AG08395 (cell line): ENCODE measurements at places on chromosomes 6 and 20.

GRCh38 chr6:84046755-84047154 is 13.2 kb downstream of the MRAP2 start:
- DNase-seq: no peak

- no peak for DNase-seq
Measured at GRCh38 chr6:10963113-10963512, 76.3 kb downstream of the SYCP2L start.

GRCh38 chr6:120290964-120291363 is 941.4 kb upstream of the MAN1A1 start:
- no peak for DNase-seq

GRCh38 chr20:60117065-60117464 is 158.8 kb downstream of the CDH26 start:
- peak; percentile 60 for DNase-seq

- DNase-seq: no peak
Measured at GRCh38 chr6:137166247-137167098, 7.0 kb downstream of the IL22RA2 start.

DNA sequence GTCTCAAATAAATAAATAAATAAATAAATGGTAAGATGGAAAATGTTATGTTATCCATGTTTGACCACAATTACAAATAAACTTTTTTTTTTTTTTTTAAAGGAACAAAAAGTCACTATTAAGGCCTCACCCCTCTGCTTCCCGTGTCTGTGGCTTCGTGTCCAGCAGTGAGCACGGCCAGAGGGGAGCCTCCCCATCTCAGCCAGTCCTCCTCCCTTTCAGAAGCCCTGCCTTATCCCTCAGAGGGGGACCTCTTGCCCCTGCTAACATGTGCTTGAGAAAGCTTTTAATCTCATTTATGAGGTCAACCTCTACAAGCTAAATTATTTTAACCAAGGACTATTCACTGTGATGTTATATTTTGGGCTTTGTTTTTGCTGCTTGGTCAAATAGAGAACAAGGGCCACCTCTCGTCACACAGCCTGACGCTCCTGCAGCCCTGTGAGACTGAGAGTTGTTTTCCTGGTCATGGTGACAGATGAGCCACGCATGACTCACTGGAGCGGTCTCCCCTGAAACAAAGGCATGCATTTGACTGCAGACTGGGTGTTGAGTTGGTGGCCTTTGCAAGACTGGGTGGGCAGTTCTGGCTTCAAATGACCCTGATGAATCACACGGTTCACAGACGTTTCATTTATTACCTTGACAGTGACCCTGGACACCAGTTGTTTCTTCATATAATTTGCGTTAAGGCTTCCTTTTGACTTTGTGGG is 131.8 kb downstream of the TIAM2 start:
- DNase-seq: peak; percentile 85

DNA sequence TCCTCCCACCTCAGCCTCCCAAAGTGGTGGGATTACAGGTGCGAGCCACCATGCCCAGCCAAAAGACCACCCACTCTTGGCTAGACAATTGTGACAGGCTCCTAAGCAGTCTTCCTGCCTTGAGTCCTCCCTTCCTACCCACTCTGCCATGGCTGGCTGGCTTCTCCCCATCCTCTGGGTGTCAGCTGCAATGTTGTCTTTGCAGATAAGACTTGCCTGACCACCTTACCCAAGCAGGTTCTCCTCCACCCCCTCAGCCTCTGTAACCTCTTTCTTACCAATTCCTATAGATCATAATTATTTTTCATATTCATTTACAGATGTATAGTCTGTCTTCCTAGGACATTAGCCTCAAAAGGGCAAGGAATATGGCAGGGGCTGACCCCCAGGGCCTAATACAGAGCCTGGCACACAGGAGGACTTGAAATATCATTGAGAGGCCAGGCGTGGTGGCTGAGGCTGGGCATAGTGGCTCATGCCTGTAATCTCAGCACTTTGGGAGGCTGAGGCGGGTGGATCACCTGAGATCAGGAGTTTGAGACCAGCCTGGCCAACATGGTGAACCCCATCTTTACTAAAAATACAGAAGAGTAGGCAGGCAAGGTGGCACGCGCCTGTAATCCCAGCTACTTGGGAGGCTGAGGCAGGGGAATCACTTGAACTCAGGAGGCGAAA is 28.7 kb upstream of the SPAG4 start:
- no peak for DNase-seq

- DNase-seq: no peak
Measured at GRCh38 chr6:15892369-15892768, 229.5 kb upstream of the DTNBP1 start.

- no peak for DNase-seq
Measured at GRCh38 chr20:48564982-48565539, 262.7 kb downstream of the PREX1 start.

DNA sequence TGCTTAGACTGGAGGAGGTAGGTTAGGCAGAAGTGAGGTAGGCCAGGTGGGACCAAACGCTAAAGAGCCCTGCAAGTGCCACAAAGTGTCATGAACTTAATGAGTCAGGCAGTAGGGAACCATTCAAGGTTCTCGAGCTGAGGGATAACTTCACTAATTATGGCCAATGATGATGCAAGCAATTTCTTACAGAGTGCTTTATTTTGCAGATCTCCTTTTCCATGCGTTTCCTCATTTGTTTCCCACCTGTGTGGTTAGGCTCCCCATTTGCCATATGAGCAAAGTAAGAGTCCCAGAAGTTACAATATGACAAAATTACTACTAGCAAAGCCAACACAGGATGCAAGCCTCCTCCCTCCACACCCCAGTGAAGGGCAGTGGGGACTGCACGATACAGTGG is 36.5 kb upstream of the PSMF1 start:
- DNase-seq: no peak

DNA sequence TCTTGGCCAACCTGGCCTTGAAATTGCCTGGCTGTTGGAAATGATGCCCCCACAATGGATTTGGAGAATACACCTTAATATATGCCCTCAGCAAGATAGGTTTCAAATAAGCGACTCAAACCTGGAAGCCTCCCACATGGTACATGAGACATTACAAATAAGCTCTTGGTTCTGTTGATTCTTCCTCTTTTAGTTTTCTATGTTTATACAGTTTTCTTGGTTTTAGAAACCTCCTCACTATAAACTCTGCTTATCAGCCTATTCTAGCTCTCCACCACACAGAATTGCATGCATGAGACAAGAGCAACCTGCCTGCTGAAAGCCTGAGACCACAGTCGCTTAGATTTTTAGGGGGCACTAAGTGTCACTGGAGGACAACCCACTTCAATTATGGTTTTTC is 108.8 kb upstream of the PREP start:
- DNase-seq: no peak

GRCh38 chr20:8152183-8152582 is 20.1 kb downstream of the PLCB1 start:
- peak; percentile 46 for DNase-seq

- DNase-seq: no peak
Measured at GRCh38 chr6:40721271-40721952, 134.2 kb upstream of the LRFN2 start.

GRCh38 chr6:35769211-35769610 is 7.2 kb upstream of the CLPSL2 start:
- no peak for DNase-seq
